ENCODE measurements at places on chromosomes 5 and 9. TPM values are rescaled to one million over a fixed set of nuclear protein-coding genes. Genes with fewer than 3 reads are reported as not detected.
A peak's percentile ranks its signal among the peaks of the same experiment; 100 is the strongest.

DNA sequence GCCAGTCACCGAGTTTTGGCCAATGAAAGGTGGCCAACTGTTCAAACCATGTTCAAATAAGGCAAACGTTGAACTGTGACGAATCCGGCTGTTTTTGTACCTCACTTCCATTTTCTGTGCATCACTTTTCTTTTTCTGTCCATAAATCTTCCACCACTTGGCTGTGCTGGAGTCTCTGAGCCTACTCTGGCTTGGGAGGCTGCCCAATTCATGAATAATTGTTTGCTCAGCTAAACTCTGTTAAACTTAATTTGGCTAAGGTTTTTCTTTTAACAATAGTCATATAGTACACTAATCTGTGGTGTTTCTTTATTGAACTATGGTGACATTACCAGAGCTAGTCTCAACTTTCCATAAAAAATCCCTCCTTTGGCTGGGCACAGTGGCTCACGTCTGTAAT lies 11.3 kb downstream of the NIM1K start:
- DNase-seq, result no peak

DNA sequence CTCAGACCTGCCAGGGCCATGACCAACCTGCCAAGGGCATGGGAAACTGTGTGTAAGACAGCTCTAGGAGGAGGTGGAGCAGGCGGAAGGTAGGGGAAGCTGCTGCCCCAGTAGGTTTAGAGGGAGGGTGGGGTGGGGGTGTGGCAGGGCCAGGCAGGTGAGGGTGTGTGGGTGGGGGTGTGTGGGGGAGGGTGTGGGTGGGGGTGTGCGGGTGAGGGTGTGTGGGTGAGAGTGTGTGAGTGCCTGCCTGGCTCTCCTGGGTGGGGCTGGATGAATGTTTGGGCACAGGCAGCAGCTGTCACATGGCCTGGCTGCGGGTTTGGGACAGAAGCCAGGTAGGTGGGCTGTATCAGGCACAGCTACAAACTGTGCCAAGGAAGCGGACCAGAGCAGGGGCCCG lies 8.8 kb upstream of the N4BP3 start:
- DNase-seq, result no peak

DNA sequence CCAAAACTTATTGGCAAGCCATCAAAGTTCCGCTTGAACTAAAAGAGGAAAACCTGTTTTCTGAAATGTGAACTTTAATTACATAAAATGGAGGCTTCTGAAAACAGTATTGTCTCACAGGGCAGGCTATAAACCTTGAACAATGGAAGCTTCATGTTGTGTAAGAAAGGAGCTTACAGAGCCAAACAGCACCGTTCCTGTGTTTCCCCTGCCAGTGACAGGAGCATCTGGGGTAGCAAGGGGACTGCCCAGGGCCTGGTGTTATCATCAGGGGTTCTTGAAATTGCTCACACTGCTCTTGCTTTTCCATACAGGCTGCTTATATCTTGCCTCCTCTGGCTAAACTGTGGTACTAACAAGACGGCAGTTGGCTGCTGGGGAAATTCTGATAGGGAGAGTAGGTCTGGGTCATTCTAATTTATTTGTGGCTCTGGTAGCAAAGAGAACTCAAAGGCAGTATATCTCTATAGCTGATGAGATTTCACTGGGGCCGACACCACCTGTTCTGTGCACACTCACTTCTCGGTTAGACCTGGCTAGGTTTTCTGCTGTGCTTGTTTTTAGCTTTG lies 40.4 kb downstream of the BASP1 start:
- DNase-seq, result peak; percentile 31

DNA sequence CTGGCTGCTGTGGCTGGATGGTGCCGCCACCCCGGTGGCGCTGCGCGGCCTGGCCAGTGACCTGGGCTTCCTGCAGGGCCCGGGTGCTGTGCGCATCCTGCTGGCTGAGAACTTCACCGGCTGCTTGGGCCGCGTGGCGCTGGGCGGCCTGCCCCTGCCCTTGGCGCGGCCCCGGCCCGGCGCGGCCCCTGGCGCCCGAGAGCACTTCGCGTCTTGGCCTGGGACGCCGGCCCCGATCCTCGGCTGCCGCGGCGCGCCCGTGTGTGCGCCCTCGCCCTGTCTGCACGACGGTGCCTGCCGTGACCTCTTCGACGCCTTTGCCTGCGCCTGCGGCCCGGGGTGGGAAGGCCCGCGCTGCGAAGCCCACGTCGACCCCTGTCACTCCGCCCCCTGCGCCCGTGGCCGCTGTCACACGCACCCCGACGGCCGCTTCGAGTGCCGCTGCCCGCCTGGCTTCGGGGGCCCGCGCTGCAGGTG lies 17.5 kb downstream of the CRB2 start:
- no peak for DNase-seq

GRCh38 chr9:122605691-122606090 lies 8.8 kb upstream of the OR1Q1 start:
- DNase-seq, result no peak

FOXD4 gene
- total RNA-seq, result 1.00 TPM
